NCI-H460 (cell line): ENCODE measurements at places on chromosomes 7 and 10.

DNA sequence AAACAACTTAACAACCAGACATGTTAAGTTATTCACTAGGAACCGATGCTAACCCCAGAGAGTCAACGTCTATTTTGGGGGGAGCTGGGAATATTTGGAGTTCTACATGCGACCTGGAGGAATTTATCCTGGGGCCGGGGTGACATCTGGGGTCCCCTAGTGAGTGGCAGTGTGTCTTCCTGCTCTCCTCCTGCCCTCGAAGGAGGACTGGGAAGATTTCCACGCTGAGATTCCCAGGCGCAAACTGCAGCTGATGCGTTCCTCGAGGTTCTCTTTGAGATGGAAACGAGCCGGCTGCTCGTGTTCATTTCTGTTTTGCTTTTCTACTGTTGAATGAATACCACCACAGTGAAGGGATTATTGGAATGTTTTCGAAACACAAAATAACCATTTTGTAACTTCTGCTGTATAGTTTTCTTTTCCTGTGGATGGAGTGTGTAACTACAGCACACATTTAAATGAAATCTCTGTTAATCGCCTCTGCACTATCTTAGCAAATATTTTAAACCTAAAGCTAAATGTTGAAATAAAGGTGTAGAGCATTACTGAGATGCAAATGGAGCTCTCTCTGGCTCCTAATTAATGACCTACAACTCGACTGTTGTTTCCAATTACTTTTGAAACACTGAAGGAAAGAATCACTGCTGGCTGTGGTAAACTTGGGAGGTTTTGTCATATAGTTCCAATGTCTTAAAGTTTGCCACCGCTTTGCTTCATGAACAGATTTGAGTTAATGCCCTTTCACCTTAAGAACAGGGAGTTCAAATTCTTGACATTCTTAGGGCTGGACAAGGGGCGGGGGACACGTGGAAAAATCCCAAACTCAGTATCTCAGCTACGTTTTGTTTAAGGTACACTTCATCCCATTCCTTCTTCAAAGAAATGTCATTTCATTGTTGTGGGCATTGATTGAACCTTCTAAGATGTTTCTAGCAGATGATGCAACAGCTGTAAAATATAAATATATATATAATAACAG lies 21.1 kb downstream of the GATA3 start:
- no peak for DNase-seq

DNA sequence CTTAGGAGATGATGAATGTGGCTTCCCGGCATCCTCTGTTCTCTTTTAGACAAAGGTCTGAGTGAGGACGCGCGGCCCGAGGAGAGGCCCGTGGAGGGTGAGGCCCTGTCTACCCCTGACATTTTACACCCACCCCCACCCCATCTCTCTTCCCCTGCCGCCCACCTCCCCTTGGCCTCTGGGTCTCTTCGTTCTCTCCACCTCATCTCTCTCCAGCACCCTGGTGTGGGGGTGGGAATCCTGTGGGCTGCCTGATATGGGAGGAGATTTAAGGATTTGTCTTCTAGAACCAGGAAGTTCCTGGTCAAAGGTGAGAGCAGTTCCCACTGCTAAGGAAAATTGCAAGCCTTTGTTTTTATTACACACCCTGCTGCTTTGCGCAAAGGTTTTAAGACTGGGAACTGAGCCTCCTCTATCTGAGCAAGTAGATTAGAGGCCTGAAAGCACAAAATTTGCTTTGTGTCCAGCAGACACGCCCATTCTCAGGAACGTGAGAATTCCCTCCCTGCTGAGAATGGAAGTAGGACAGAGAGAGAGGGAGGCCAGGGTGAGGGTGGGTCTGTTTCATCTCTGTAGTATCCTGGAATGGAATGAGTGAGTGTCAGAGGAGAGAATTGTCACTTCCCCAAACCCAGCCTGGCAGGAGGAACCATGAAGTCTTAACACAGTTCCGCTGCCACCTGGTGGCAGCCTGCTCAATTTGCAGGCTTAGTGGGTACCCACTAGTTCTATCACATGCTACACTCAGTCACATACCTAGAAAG lies 91.2 kb downstream of the GTF2IRD1 start:
- peak; percentile 85 for DNase-seq

DNA sequence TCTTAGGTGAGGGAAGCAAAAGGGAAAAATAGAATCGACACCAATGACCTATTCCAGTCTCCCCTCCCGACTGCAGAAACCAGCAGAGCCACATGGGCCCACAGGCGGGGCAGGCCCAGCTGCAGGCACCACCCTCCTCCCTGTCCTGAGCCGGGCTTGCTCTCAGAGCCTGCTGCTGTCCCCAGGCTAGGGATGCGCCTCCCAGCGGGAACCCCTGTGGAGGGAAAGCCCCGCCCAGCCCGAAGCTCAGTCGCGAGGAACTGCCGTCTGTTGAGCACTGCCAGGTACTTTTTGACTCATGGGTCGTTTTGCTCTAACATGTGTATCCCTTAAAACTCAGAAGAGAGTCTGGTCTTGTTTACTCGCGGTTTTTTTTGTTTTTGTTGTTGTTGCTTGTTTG lies 124.5 kb upstream of the RET start:
- DNase-seq = peak; percentile 27

DNA sequence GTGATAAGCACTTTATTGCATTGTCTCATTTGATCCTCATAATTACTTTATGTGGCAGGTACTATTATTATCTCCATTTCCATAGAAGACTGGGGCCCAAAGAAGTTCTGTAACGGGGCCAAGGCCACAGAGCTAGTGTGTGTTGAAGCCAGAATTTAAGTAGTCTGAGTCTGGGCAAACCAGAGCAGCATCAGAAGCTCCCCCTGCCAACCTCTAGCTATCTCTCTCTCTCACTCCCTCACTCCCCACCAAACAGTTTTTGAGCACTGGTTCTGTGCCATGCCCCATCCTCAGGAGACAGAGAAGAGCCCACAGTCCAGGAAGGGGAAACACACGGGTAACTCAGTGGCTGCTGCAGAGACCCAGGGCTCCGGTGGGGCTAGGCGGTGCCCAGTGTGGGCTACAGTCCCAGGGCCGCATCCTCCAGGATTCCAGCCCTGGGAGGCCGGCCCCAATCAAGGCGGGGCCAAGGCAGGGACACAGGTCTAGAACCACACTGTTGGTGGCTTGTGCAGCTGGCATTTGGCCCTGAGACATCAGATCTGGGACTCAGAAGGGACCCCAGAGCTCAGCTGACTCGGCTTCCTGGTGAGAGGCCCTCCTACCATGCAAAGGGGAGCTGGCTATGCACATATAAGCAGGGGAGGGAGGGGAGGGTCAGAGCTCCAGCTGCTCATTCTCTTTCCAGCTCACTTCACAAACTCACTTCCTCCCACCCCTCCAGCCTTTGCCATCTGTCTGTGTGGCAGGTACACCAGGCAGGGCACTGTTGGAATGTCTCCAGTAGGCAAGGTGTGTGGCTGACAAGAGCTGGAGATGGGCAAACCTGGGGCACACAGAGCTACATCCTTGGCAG lies 34.4 kb downstream of the COL13A1 start:
- DNase-seq = no peak

GRCh38 chr10:94402843-94403379 lies 570 bp downstream of the TBC1D12 start:
- DNase-seq = no peak

DNA sequence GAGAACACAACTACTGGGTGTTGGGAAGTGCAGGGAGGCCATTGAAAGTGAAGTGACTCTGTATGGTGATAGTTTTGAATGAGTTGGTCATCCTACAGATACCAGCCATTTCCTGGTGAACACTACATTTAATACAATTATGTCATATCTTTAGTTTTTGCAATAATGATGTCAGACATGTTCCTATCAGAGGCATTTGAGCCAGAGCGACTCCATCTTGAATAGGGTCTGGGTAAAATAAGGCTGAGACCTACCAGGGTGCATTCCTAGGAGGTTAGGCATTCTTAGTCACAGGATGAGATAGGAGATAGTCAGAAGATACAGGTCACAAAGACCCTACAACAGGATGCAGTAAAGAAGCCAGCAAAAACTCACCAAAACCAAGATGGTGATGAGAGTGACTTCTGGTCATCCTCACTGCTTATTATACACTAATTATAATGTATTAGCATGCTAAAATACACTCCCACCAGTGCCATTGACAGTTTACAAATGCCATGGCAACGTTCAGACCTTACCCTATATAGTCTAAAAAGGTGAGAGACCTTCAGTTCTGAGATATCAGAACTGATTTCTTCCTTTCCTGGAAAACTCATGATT lies 28.2 kb downstream of the ADK start:
- no peak for DNase-seq

- DNase-seq = peak; percentile 62
Measured at GRCh38 chr10:78657163-78657861, 411.5 kb upstream of the ZMIZ1 start.

- no peak for DNase-seq
Measured at GRCh38 chr7:91242097-91242844, 22.0 kb upstream of the FZD1 start.

DNA sequence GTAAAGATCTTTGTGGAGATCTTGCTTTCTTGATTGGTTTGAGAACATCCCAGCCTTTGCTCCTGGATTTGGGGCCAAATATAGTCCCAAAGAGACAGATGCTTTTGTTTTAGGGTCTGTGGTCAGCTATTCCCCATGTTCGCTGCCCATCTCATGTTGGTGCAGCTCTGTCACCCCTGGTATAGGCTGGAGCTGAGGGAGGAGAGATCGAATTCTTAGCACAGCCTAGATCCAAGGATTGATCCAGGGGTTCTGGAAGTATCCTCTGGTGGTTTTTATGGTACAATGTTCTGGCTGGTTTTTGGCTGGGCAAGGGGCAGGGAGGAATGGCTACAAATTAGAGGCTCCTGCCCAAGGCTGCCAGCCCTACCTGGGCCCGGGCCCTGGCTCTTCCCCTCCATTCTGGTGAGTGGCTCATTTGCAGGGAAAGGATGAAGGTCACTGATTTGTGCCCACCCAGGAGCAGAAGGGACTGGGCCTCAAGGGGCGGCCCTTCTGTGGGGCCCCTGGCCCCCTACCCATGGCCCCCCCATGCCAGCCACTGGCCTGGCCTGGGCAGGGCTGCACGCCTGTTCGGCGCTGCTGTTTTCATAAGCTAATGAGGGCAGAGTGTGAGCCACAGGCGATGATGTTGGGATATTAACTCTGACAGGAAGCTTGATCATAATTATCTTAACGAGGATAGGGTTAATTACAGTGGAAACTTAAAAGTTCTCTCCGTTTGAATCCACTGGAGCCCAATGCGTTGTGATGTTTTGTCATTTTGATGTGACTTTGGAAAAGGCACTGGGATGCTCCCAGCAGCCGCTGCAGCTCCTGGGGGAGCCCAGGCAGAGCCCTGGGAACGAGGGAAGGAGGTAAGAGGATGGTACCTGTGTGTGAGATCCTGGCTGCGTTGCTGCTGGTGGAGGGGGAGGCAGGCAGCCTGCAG lies 600.6 kb downstream of the LRMDA start:
- DNase-seq = no peak

DNA sequence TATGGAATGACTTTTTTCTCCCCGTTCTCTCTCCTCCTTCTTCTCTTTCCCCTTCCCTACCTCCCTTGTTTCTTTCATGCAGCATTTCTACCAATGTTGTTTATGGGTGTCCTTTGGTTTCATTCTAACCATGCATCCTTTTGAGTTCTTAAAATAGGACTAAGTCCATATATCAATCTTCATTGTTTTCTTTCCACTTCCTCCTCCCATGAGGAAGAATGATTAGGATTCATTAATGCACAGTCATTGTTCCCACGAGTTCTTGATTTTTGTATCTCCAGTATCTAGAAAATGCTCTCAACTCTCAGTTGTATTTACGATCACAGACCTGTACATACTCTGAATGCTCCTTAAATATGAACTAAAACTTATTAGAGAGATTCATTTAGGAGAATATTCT lies 153.3 kb downstream of the LRRC4 start:
- no peak for DNase-seq

DNA sequence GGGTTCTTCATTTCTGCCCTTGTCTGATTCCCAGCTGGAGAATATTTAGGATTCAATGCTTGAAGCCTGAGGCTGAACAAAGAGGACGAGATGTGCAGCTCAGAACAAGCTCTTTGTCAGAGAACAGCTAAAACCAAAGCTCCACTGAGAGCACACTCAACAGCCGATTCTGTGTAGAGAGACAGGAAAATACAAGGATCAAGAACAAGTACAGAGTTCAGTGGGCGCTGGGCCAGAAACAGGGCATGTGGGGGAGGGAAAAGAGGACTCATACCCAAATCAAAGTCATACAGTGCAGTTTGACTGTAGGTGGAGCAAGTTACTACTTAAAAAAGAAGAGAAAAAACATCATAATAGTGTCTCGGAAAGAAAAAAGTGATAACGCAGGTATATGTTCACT lies at the start of gene AGMO:
AGMO (minus strand) TSS at position 181 of the 400 bp plus-strand sequence.
- DNase-seq = no peak

- DNase-seq = no peak
Measured at GRCh38 chr7:54336800-54337199, 205.4 kb upstream of the VSTM2A start.

- DNase-seq = peak; percentile 19
Measured at GRCh38 chr10:96043893-96044715, 721 bp downstream of the CCNJ start.

DNA sequence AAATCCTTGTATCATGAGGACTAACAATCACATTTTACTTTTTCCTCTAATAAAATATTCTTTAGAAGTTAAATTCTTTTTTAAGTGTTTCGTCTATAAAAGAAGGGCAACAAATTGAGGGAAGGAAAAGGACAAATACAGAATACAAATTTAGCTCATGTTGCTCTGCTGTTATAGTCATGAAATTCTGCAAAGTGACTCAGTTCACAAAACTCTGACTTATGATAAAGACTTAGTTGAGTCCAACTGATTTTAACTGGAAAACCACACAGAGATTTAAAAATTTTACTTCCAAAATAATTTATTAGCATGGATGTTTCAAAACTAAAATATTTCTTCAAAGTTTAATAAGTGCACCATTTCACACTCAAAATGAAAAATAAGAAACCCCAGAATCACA lies 75.0 kb upstream of the GPR22 start:
- no peak for DNase-seq

- no peak for DNase-seq
Measured at GRCh38 chr7:105355701-105356100, 33.0 kb downstream of the SRPK2 start.

GRCh38 chr10:126561294-126561920 lies 109.1 kb downstream of the C10orf90 start:
- no peak for DNase-seq

DNA sequence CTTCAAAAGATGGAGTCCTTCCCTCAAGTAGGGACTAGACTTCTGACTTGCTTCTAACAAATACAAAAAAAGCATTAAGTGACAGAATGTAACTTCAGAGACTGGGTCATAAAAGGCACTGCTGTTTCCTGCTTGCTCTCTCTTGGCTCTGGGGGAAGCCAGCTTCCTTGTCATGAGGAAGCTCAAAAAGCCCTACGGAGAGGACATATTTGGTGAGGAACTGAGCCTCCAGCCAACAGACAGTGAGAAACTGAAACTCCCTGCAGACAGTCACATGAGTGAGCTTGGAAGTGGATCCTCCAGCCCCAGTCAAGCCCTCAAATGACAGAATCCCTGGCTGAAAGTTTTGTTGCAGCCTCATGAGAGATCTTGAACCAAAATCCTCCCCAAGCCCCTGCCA lies 26.3 kb upstream of the SLC35G1 start:
- DNase-seq = no peak

- no peak for DNase-seq
Measured at GRCh38 chr10:78432583-78432982, 398.9 kb downstream of the RPS24 start.

GRCh38 chr7:42143711-42144600 lies 93.1 kb downstream of the GLI3 start:
- no peak for DNase-seq

- DNase-seq = no peak
Measured at GRCh38 chr10:92356041-92356440, 65.1 kb downstream of the MARCHF5 start.

- DNase-seq = no peak
Measured at GRCh38 chr10:130456616-130457015, 320.4 kb downstream of the GLRX3 start.

- no peak for DNase-seq
Measured at GRCh38 chr7:104656467-104656866, 328.1 kb downstream of the LHFPL3 start.
